ENCODE measurements at places on chromosomes 4 and X. TPM values are rescaled to one million over a fixed set of nuclear protein-coding genes. Genes with fewer than 3 reads are reported as not detected.

MAGEA2B gene
- total RNA-seq: not detected

TLR10 gene
- total RNA-seq: not detected

FAM53A gene
- 2.3 TPM for total RNA-seq

SYTL4 gene
- total RNA-seq: 4.2 TPM

ERAS gene
- not detected for total RNA-seq

KLHL4 gene
- total RNA-seq: 4.6 TPM

DNA sequence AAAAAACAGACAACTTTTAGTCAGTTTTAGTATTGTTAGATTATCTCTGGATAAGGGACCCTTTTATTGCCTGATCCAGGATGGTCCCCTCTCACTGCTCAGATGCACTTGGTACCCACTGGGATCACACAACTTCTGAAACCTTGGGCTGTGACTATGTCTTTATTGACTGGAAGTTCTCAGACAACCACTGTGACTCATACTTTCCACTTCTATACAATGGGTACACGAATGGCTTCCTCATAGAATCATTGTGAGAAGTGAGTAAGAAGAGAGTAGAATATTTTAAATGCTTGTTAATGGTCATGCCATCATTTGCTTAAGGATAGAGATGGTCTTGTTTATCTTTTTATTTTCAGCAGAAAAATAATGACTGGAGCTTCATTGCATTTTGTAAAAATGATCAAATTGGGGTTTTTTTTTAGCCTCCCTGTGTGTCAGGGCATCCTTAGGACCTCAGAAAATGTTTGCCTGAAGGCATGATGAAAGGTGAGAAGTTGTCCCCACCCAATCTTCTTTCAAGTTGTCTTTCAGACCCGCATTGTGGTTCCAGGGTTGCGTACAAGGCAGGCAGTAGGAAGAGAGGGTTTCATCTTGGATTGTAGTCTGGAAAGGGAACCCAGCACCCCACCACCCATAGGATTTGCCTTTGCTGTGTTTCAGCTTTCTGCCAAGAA is 115.1 kb downstream of the CPEB2 start:
- DNase-seq: no peak

- DNase-seq: no peak
Measured at GRCh38 chr4:8192748-8193738, 6.0 kb upstream of the SH3TC1 start.

GRCh38 chrX:97907791-97908190 is 1024.1 kb downstream of the RPA4 start:
- DNase-seq: no peak

GRCh38 chr4:41339812-41340809 is 83.4 kb downstream of the UCHL1 start:
- no peak for DNase-seq

- no peak for DNase-seq
Measured at GRCh38 chr4:89109841-89110540, 1.3 kb upstream of the TIGD2 start.

- no peak for DNase-seq
Measured at GRCh38 chr4:7218686-7219085, 26.3 kb downstream of the SORCS2 start.

- no peak for DNase-seq
Measured at GRCh38 chr4:61275241-61275640, 75.1 kb downstream of the ADGRL3 start.

All from heart left ventricle (tissue), 16 donors.